Common myeloid progenitor, CD34-positive (primary cell): ENCODE measurements at places on chromosomes 13 and 19.

DNA sequence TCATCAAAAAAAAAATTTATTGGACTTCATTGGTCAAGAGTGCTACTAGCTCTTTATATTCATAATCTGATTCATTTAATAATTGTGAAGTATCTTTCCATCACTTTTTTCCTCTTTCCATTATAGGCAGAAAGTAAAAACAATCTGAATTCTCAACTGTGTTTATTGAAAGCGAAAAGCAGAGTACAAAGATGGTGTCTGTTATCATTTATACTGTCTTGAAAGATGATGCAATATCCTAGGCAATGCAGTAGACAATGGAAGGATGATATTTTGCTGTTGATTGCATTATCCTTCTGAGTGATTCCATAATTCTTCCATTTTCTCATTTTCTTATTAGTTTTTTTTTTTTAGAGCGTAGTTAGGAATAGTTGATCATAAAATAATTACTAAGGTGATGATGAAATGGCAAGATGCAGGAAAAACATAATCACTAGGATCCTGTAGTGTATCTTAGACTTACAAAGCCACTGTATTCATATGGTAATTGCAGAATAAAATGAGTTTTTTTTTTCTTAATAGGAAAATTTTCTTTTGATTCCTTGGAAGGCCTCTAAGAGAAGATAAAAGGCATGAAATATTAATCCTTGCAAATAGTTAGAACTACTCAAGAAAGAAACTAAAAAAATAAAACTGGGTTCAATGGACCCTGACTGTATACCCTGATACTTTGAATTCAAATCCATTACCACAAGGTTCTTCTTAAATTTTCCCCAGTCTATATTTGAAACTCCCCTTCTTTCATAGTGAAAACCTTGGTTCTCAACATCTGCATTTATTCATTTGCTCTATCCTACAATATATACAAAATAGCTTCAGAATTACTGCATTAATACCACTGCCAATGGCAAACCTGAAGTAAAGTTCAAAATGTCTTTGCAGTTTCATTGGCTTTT lies 11.6 kb downstream of the URI1 start:
- no peak overlapping the region for H3K27ac ChIP-seq
- H3K4me3 ChIP-seq, result no peak overlapping the region
- no peak for DNase-seq
- H3K27me3 ChIP-seq, result no peaks in the 10 kb centered on the region

GRCh38 chr13:98975822-98976261 lies 2.0 kb downstream of the DOCK9 start:
- H3K27me3 ChIP-seq, result no peaks in the 10 kb centered on the region
- no peak overlapping the region for H3K4me3 ChIP-seq
- no peak overlapping the region for H3K27ac ChIP-seq

GRCh38 chr19:47176627-47177090 lies 46.0 kb downstream of the SAE1 start:
- no peaks in the 10 kb centered on the region for H3K27me3 ChIP-seq
- DNase-seq, result peak; percentile 35
- peaks cover 6% of the 10 kb centered on the region for H3K4me1 ChIP-seq
- H3K4me3 ChIP-seq, result no peak overlapping the region
- peaks cover 63% of the 10 kb centered on the region for H3K36me3 ChIP-seq

DNA sequence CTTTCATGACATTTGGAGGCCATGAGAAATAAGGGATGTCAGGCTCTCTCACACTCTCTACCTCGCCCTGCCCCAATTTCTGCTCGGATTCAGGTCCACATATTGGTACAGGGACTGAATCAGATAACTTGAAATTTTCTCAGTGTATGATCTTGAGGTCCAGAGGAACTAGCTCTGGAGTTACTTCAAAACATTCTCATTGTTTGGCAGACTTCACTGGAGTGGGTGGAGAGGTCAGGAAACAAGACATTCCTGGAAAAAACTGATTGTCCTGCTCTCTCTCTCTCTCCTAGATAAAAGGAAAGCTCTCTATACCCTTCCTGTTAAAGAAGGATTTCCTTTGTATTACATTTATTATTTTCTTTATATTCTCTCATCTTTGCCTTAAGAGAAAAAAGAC lies 428.1 kb upstream of the DACH1 start:
- no peak overlapping the region for H3K4me3 ChIP-seq
- H3K27ac ChIP-seq, result no peak overlapping the region
- no peaks in the 10 kb centered on the region for H3K4me1 ChIP-seq
- no peak for DNase-seq
- no peaks in the 10 kb centered on the region for H3K27me3 ChIP-seq

- H3K27ac ChIP-seq, result no peak overlapping the region
- H3K4me1 ChIP-seq, result peaks cover 5% of the 10 kb centered on the region
- H3K4me3 ChIP-seq, result peak overlapping the region; percentile 40
Measured at GRCh38 chr13:75636436-75637180, 478 bp downstream of the LMO7 start.

DNA sequence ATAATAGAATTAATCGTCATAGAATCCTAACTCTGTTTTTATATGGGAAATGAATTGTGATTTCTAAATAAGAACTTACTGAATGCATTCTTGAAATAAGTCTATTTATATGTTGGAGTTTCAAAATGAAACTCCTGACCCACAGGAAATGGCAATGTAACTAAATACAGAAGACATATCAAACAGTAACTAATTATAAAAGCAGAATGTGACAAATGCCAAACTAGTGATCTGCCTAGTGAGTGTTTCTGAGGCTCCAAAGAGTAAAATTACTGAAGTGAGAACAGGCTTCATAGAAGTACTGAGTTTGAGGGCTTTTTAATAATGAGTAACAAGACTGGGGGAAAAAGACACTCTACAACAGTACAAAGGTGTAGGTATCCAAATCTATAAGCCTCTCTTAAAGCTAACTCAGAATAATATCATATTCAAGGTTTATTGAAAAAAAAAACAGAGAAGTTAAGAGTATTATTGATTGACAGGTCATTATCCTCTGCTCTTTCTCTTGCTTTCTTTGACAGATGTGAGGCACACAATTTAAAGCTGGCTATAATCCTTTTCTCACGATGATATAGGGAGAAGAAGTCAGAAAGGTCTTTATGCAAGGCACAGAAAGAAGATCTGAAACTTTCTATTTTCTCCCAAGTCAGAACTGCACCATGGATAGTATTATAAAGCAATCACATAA lies 17.4 kb upstream of the ATXN8OS start:
- H3K4me3 ChIP-seq, result no peak overlapping the region
- H3K27ac ChIP-seq, result no peak overlapping the region
- no peaks in the 10 kb centered on the region for H3K27me3 ChIP-seq
- DNase-seq, result no peak
- H3K36me3 ChIP-seq, result no peaks in the 10 kb centered on the region

- H3K27me3 ChIP-seq, result no peaks in the 10 kb centered on the region
- H3K36me3 ChIP-seq, result no peaks in the 10 kb centered on the region
- H3K27ac ChIP-seq, result no peak overlapping the region
- peaks cover 5% of the 10 kb centered on the region for H3K4me1 ChIP-seq
- DNase-seq, result peak; percentile 7
- H3K4me3 ChIP-seq, result no peak overlapping the region
Measured at GRCh38 chr19:19105365-19106055, 32.8 kb downstream of the TMEM161A start.

DNA sequence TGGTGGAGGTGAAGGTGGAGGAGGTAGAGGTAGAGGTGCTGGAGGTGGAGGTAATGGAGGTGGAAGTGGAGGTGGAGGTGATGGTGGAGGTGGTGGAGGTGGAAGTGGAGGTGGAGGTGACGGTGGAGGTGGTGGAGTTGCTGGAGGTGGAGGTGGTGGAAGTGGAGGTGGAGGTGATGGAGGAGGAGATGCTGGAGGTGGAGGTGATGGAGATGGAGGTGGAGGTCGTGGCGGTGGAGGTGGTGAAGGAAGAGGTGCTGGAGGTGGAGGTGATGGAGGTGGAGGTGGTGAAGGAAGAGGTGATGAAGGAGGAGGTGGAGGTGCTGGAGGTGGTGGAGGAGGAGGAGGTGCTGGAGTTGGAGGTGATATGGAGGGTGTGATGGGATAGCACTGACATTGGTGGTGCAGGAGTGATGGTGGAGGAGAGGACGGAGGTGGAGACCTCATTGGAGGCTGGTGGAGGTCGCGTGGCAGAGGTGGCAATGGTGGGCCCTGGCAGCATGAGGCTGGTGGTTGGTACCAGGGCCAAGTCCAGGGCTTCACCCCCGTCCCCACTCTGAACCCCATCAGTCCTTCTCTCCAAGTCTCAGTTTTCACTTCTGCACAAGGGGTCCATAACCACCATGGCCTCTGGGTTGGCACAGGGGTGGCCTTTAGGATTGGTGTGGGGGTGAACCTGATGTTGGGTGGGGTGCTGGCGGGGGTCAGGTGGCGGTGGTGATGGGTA lies 15.8 kb downstream of the ONECUT3 start:
- H3K27ac ChIP-seq, result no peak overlapping the region
- peaks cover 52% of the 10 kb centered on the region for H3K27me3 ChIP-seq
- H3K4me1 ChIP-seq, result no peaks in the 10 kb centered on the region
- H3K4me3 ChIP-seq, result no peak overlapping the region
- DNase-seq, result no peak

GRCh38 chr13:99307247-99307646 lies at the start of gene GPR183:
Gene GPR183 (minus strand): TSS chr13:99307399. CDS start chr13:99296145, 11,254 bp downstream.
- no peaks in the 10 kb centered on the region for H3K27me3 ChIP-seq
- peaks cover 6% of the 10 kb centered on the region for H3K36me3 ChIP-seq
- DNase-seq, result peak; percentile 63
- H3K4me1 ChIP-seq, result peaks cover 5% of the 10 kb centered on the region

GRCh38 chr19:15672580-15673175 lies at the start of gene CYP4F12:
Gene CYP4F12 (plus strand): TSS chr19:15673087. CDS start chr19:15673530, 443 bp downstream.
- no peak within 1 kb of the TSS for H3K27ac ChIP-seq
- no peaks in the 10 kb centered on the region for H3K4me1 ChIP-seq
- no peaks in the 10 kb centered on the region for H3K27me3 ChIP-seq
- no peak for DNase-seq
- H3K36me3 ChIP-seq, result no peaks in the 10 kb centered on the region
- H3K4me3 ChIP-seq, result no peak within 1 kb of the TSS

DNA sequence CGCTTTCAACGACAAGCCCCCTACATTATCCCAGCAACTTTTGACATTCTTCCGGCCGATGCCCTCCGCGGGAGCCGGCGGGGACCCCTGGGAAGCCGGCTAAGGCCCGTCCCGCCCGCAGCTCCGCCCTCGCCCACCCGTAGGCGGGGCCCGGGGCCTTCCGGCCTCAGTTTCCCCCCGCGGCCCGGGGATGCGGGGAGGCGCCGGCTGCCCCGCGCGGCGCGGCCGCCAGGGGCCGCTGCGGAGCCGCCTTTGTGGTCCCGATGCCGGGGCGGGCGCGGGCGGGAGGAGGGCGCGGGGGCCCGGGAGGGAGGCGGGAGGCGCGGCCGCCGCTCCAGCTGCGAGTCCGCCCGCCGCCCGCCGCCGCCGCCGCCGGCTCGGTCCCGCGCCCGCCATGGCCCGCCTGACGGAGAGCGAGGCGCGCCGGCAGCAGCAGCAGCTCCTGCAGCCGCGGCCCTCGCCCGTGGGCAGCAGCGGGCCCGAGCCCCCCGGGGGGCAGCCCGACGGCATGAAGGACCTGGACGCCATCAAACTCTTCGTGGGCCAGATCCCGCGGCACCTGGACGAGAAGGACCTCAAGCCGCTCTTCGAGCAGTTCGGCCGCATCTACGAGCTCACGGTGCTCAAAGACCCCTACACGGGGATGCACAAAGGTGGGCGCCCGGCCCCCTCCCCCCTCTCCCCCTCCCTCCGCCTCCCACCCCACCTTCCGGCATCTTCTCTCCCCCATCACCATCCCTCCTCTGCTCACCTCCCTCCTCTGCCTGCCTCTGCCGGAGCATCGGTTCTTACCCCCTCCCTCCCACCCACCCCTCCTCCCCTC lies at the start of gene CELF5:
Gene CELF5 (plus strand): TSS at position 316 of the 823 bp plus-strand sequence. CDS start 79 bp downstream, at position 395.
- no peaks in the 10 kb centered on the region for H3K36me3 ChIP-seq
- peak within 1 kb of the TSS; percentile 68 for H3K4me3 ChIP-seq
- H3K27me3 ChIP-seq, result peaks cover 55% of the 10 kb centered on the region
- no peak within 1 kb of the TSS for H3K27ac ChIP-seq
- H3K4me1 ChIP-seq, result no peaks in the 10 kb centered on the region
- peak; percentile 51 for DNase-seq

GRCh38 chr13:69948016-69948415 lies 159.6 kb upstream of the ATXN8OS start:
- no peaks in the 10 kb centered on the region for H3K27me3 ChIP-seq
- peaks cover 4% of the 10 kb centered on the region for H3K4me1 ChIP-seq
- H3K27ac ChIP-seq, result peak overlapping the region; percentile 37
- no peaks in the 10 kb centered on the region for H3K36me3 ChIP-seq
- H3K4me3 ChIP-seq, result peak overlapping the region; percentile 50

DNA sequence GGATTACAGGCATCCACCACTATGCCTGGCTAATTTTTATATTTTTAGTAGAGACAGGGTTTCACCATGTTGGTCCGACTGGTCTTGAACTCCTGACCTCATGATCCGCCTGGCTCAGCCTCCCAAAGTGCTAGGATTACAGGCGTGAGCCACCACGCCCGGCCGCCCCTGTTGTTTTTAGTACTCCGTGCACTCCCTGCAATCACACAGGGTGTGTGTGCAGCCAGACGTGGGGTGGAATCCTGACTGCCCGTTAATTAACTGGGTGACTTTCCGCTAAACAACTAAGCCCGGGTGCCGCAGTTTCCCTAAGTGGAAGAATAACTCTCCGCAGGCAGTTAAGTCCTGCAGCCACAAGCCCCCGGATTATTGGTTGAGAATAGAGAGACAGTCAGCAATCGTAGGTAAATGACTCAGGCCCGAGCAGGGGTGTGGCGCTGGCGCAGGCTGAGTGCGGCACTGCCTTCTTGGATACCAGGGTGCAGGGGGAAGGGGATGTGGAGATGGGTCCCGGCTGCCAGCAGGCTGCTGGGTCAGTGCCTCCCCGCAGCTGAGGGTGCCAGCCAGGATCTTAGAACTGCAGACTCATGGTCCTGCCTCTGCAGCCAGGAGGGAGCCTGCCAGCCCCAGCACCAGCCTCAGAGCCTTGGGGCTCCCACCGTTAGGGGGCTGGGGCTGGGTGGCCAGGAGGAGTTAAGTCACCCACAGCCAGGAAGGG lies 6.1 kb upstream of the FXYD3 start:
- peak; percentile 72 for DNase-seq
- H3K4me3 ChIP-seq, result no peak overlapping the region
- H3K36me3 ChIP-seq, result no peaks in the 10 kb centered on the region
- no peak overlapping the region for H3K27ac ChIP-seq

DNA sequence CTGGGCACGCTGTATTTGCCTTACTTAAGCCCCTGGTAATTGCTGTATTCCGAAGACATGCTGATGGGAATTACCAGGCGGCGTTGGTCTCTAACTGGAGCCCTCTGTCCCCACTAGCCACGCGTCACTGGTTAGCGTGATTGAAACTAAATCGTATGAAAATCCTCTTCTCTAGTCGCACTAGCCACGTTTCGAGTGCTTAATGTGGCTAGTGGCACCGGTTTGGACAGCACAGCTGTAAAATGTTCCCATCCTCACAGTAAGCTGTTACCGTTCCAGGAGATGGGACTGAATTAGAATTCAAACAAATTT lies 676 bp downstream of the BRCA2 start:
- H3K27ac ChIP-seq, result peak overlapping the region; percentile 98
- H3K36me3 ChIP-seq, result no peaks in the 10 kb centered on the region
- no peak for DNase-seq
- H3K4me3 ChIP-seq, result peak overlapping the region; percentile 71

GRCh38 chr19:42010245-42011126 lies 16.5 kb upstream of the ATP1A3 start:
- peaks cover 17% of the 10 kb centered on the region for H3K36me3 ChIP-seq
- H3K4me1 ChIP-seq, result no peaks in the 10 kb centered on the region
- no peak for DNase-seq
